ENCODE measurements at places on chromosomes 7 and 10. TPM values are rescaled to one million over a fixed set of nuclear protein-coding genes. Genes with fewer than 3 reads are reported as not detected.

GDF10 gene
- not detected for total RNA-seq

IQCE gene
- total RNA-seq: 9.7 TPM

FZD8 gene
- total RNA-seq: 275 TPM

ASB10 gene
- not detected for total RNA-seq

- no peak for DNase-seq
Observed at GRCh38 chr7:90817846-90818245, 221.7 kb downstream of the CDK14 start.

DNA sequence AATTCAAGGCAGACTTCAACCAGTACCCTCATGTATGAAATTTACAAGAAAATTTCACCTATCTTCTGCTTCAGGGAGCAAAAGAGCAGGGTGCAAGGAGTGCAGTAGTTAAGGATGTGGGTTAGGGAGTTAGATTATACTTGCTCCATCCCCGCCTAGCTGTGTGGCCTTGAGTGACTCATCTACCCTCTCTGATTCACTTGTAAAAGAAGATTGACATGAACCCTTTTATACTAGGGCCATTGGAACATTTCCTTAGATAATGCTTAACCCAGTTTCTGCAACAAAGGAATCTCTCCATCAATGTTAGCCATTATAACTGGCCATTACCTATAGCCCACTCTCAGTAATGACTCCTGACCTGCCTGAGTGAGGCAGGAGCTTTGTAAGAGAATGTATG, 10.2 kb upstream of the HSPA12A start:
- DNase-seq: peak; percentile 28

ARMC3 gene
- total RNA-seq: 0.40 TPM

STK17A gene
- 82.5 TPM for total RNA-seq

GRCh38 chr10:30055226-30055662, 4.1 kb downstream of the JCAD start:
- peak; percentile 6 for DNase-seq

- DNase-seq: no peak
Observed at GRCh38 chr10:28554009-28554408, 21.1 kb downstream of the WAC start.

PCLO gene
- 7.5 TPM for total RNA-seq

- DNase-seq: peak; percentile 60
Observed at GRCh38 chr7:1922071-1922869, 252.2 kb downstream of the ELFN1 start.

- DNase-seq: no peak
Observed at GRCh38 chr7:155222061-155222460, 75.6 kb upstream of the INSIG1 start.

CPA4 gene
- 10.1 TPM for total RNA-seq
